ENCODE measurements at places on chromosomes 7 and 10.

- DNase-seq = peak; percentile 58
Observed at GRCh38 chr10:118720685-118721538, 33.9 kb downstream of the CACUL1 start.

GRCh38 chr10:6916601-6917000, 336.5 kb upstream of the PRKCQ start:
- DNase-seq = no peak

- no peak for DNase-seq
Observed at GRCh38 chr10:7649673-7650300, 17.0 kb downstream of the ITIH5 start.

DNA sequence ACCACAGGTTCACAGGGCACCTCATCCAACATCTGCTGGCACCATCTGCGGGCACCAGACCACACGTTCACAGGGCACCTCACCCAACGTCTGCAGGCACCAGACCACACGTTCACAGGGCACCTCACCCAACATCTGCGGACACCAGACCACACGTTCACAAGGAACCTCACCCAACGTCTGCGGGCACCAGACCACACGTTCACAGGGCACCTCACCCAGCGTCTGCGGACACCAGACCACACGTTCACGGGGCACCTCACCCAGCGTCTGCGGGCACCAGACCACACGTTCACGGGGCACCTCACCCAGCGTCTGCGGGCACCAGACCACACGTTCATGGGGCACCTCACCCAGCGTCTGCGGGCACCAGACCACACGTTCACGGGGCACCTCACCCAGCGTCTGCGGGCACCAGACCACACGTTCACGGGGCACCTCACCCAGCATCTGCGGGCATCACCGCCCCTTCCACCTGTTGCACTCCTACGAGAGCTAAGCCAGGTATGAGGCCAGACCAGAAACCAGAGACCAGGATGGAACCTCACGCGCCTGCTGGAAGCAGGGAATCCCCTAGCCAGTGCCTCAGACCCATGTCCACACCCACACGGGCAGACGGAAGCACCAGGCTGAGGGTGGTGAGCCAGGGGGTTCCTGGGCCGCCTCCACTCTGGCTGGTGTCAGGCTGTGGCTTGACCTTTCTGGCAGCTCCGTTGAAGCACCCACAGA, 182.8 kb downstream of the MAD1L1 start:
- DNase-seq = no peak

DNA sequence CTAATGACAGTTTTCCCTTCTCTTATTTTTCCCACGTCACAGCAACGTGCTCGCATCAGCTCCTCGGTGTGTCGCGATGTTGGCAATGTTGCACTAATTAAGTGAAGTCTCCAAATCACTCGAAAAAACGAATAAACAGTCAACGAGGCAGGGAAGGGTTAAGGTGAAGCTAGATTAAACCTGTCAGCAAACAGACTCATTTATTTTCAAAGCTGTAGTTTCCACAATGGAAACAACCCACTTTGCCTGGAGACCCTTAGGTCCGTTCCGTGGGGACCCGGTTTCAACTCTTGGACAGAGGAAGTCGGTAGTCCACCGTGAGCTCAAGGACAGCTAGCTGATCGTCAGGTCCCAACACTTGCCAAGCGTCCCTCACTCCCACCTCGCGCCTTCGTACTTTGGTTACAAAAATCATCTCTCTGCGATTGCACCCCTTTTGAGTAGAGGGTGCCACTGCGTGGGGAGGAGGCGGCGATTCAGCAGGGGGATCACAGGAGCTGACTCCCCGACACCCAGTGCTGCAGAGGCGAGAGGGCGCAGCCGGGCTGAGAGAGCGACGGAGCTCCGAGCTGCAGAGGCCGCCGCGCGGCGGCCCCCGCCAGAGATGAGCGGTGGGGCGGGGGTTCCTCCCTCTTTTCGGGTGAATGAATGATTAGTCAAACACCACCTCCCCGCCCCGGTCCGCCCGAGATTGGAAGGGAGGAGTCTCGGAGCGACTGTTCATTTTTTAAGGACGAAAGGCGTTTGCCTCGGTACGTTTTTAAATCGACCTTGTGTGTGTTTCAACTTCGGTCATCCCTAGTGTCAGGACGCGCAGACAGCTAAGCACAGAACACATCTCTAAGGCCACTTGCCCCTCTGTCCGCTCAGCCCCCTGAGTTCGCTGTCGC, 1.3 kb upstream of the BMPER start:
- peak; percentile 13 for DNase-seq

DNA sequence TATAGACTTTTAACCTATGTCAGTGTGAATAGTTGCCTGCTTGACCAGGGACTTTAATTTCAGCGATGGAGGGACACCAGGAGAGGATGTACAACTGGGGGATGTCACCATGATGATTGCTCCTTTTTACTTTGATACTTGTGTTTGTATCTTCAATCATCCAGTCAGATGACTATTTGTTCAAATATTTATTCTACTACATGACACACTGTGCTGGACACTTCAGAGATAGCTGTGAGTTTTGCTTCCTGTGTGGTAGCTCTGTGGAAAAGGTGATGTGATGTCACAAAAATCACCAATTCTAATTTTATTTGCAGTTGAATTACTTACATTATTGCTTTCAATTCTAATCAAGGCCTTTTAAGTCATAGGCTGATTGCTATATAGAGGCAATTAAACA, 62.7 kb upstream of the CREB5 start:
- DNase-seq = no peak

- DNase-seq = no peak
Observed at GRCh38 chr7:157547611-157548010, 210.8 kb downstream of the DNAJB6 start.

GRCh38 chr10:121323443-121323842, 274.8 kb downstream of the FGFR2 start:
- DNase-seq = no peak

DNA sequence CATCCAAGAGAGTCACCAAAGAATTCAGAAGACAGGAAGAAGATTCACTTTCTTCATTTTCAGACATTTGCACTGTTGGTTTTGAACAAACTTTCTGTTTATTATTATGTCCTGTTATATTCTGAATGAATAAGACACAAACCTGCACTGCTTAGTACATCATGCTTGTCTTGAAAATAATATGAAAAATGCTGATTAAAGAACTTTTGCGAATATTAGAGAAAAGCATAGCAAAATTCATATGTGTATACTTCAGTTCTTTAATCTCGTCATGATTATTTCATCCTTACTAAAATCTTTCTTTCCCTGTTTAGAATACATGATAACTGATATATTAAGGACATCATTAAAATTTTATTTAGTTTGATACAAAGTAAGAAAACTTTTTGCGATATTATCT, 504.1 kb downstream of the POM121L12 start:
- DNase-seq = no peak

DNA sequence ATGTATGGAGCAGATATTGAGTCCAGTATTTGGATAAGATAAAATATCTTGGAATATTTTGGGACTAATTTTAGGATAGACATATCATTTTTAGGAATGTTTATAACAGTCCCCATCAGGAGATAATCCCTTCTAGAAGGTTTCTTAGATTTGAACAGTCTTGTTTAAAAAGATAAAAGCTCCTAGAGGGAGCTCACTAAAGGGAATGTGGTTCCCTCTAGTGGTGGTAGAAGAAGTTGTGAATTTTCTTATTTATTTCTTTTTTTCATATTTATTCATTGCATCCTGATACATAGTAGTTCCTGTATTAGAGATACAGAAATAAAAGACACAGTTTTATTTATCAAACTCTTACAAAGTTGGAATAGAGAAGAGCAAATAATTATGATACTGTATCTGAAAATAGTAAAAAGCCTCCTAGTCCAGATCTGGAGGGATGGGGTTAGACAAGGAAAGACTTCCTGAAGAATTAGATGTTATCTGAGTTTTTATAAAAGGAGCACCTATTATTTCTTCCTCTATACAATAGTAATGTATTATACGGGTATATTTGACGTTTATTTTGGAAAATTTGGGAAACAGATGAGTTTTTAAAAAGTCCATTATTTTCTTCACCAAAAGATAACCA, 24.5 kb upstream of the KLF14 start:
- no peak for DNase-seq

DNA sequence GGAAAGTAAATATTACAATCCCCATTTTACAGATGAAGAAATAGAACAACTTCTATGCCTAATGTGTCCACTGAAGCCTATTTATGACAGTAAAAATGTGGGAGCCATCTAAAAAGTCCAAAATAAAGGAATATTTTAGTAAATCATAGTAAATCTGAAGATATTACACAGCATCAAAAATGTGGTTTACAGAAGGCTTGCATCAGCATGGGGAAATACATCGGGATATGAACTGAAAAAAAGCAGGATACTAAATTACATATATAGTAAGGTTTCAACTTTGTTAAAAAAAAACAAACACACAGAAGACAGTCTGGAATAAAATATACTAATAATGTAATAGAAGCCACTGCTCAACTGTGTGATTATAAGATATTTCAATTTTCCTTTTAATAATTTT, 20.8 kb downstream of the CPA1 start:
- DNase-seq = no peak

All from transverse colon (tissue), 4 donors.